ENCODE measurements at places on chromosomes 5 and 9.

- no peak for DNase-seq
Observed at GRCh38 chr5:80884086-80884813, 75.9 kb upstream of the RASGRF2 start.

GRCh38 chr9:121815084-121815483 is 163.7 kb downstream of the DAB2IP start:
- DNase-seq: no peak

GRCh38 chr9:16217943-16218701 is 652.3 kb downstream of the BNC2 start:
- no peak for DNase-seq

GRCh38 chr5:167821151-167821550 is 470.3 kb upstream of the WWC1 start:
- DNase-seq: no peak

DNA sequence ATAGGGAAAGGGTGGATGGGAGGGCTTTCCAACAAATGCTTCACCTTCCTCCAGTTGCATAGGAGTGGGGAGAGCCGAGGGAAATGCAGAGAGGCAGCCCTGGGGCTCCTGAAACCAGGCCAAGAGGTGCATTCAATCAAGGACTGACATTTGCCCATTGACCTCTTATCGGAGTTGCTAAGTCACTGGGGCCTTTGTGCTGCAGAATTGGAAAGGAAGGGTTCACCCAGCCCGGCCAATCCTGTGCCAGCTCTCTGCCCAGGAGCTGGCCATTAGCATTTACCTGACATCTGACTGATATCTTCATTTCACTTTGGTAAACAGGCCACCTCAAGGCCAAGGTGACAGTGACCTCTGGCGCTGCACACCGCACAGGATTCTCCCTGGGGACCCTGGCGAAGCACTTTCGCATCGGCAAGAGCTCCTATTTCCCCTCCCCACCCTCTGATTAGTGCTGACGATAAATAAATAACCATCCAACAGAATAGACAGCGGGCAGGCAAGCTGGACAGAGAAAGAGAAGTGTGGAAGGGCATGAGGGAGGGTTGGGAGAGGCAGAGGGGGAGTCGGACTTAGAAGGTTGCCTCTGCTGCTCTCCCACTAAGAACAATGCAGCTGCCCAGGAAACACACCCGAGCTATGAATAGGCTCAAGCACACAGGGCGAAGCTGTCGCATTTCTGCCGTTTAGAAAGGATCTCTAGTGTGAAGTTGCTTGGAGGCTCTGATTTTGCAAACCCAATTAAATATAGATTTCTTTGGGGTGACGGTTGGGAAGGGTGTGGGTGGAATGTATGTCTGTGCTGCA is 57.0 kb upstream of the BOD1 start:
- no peak for DNase-seq

- DNase-seq: no peak
Observed at GRCh38 chr5:67291066-67291465, 94.5 kb upstream of the CD180 start.

DNA sequence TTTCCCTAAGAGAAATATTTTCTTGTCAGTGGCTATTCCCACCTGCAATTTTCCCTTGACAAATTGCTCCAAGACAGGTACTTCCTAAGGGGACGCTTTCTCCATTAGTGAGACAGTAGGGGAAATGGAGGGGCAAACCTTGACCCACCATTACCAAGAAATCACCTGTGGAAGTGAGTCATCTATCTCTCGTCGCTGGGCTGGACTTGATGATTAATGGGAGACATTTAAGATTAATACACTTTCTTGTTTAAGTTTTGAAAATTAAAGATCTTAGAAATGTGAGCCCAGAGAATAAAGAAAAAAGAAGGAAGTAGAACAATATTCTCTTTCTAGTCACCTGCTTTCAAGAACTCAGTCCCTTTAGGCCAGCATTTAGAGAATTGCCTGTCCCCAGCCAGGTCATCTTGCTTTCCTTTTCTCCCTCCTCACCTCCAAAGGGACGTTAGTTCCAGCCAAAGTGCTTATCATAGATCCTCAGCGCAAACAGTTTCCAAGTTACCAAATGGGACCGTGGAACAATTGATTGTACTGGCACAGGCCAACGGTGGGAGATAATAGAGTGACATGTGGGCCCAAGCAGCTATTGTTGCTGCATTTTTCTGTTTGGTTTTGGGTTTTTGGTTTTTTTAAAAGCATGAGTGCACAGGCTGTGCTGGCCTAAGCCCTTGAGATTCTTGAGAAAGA is 284.4 kb downstream of the ENC1 start:
- no peak for DNase-seq

GRCh38 chr5:53357439-53357838 is 123.0 kb upstream of the FST start:
- no peak for DNase-seq

DNA sequence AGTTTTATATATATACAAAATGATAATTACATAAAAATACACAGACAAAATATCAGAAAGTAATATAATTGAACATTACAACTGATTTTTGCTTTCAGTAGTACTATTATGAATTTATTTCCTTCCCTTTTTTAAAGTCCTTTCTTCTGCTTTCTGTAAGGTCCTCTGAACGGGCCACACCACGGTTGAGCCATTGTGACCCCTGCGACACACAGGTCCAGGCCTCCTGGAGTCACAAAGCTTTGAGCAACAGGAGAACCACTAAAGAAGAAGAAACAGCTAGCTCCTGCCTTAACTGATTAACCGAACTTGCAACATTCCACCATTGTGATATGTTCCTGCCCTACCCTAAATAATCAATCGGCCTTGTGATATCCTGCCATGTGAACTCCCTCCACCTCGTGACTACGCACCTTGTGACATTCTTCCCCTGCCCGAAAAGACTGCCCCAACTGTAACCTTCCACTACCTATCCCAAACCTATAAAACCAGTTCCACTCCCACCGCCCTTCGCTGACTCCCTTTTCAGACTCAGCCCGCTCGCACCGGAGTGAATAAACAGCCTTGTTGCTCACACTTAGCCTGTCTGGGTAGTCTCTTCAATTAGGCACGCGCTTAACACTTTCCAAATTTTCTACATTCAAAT is 375.0 kb upstream of the RFX3 start:
- DNase-seq: no peak

- DNase-seq: no peak
Observed at GRCh38 chr5:168773226-168773625, 194.1 kb upstream of the PANK3 start.

GRCh38 chr9:134003237-134003636 is 11.1 kb upstream of the VAV2 start:
- DNase-seq: no peak

DNA sequence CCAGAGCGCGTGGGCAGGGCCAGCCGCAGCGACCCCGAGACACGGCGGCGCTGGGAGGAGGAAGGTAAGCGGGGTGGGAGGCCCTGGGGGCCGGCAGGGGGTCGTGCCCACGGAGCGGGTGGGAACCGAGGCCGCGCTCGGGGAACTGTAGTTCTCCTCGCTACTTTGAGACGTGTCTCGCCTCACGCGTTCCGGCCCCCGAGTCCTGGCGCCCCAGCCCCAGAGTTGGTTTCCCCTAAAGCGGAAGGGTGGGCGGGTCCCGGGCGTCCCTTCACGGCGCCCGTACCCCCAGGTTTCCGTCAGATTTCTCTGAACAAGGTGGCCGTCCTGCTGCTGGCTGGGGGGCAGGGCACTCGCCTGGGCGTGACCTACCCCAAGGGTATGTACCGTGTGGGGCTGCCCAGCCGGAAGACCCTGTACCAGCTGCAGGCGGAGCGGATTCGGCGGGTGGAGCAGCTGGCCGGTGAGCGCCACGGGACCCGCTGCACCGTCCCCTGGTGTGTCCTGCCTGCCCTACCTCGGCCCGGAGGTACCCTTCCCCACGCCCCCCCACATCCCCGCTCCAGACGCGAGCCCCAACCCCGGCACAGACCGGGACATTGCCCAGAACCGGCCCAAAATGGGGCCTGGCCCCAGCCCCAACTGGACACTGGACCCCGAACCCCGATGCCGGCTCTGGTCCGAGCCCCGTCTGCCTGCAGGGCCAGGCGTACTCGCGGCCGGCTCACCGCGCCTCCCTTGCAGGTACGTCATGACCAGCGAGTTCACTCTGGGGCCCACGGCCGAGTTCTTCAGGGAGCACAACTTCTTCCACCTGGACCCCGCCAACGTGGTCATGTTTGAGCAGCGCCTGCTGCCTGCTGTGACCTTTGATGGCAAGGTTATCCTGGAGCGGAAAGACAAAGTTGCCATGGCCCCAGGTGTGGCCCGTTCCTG is 709 bp downstream of the UAP1L1 start:
- no peak for DNase-seq

DNA sequence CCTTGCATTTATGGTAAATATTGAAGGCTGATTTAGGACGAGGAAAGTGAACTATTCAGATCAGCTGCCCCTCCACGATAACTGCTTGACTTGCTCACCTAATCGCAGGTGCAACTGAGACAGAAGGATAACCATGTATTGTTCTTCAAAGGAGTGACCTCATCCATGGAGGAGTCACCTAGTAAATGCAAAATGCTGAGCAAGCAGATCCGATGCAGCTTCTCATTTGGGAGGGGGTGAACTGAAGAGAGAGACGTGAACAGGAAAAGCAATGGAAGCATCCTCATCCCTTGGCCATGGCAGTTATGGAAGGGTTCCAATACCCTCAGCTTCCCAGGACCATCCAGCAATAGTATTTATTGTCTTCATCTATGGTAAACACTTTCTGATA is 47.5 kb downstream of the RASGRF2 start:
- no peak for DNase-seq

GRCh38 chr5:52999344-52999949 is 10.3 kb downstream of the ITGA2 start:
- no peak for DNase-seq

DNA sequence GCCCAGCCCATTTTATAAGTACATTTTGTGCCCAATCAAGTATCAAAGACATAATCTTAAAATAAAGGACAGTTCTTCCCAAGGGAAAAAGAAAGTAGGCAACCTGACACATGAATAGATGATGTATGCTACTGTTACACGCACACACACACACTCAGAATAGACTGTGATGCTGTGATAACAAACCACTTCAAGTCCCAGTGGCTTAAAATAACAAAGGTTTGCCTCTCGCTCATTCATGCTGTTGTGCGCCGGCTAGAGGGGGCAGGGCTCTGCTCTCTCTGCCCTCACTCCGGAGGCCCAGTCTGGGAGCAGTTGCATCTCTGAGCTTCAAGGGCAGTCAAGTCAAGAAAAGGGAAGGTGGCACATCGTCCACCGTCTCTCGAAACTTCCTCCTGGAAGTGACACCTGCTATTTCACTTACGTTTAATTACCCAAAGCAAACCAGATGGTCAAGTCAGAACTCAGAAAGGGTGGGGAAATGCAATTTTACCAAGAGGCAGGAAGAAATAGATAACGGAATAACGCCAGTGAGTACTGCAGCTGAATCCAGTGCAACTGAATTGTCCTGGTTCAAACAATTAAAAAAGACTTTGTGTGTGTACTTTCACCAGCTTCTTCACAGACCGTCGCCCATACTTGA is 43.3 kb downstream of the ANKRD33B start:
- DNase-seq: peak; percentile 76

DNA sequence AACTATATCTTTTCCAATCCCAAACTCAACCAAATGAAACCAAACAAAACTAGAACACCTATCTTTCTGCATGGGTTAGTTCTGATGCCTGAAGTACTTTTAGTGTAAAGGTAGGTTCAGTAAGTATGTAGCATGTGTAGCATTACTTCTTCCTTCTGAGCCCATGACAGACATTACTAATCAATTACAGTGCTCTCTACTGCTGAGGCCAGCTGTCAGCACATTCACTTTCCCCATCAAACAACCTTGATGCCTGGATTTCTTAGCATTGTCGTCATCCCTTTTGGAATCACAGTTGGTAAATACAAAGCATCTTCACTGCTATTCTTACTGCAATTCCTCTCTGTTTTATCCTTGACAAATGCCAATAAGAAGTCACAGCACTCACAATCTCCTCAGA is 103.2 kb downstream of the PTTG1 start:
- DNase-seq: no peak

DNA sequence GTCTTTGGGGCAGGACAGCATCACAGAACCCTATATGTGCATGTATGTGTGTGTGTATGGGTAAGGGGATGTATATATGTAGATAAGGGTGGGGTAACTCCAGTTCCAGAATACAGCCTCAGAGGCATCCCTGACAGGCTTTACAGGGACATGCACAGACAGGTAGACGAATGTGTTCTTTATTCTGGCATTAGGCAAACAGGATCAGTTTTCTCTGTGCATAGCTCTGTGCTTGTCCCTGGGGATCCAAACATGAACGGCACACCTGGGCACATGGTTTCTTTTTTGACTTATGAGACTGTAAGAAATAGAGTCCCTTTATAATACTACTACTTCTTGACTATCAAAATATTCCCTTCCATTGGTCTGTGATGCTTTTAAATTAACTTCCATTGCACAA is 120.6 kb downstream of the TRIO start:
- no peak for DNase-seq

GRCh38 chr5:35063414-35063813 is 15.7 kb upstream of the AGXT2 start:
- DNase-seq: no peak

DNA sequence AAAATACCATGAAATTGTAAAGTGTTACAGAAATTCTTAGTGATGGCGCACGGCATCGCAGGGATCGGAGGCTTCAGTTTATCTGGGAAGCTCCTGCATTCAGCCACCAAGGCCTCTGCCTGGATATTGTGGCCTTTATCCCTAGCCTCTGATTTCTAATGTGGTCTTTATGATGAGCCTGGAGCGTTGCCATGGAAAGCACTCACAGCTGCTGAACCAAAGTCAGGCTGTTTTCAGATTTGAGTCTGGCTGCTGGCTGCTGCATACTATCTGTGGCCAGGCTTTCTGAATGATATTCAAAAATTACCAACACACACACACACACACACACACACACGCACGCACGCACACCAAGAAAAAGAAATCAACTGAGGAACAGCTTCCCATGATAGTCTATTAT is 101.1 kb upstream of the ZNF366 start:
- DNase-seq: no peak

GRCh38 chr9:114362394-114362793 is 25.4 kb downstream of the AKNA start:
- DNase-seq: no peak

GRCh38 chr9:127837346-127837745 is 17.1 kb downstream of the ENG start:
- DNase-seq: no peak

GRCh38 chr9:14097666-14098415 is 216.1 kb downstream of the NFIB start:
- DNase-seq: no peak

- DNase-seq: no peak
Observed at GRCh38 chr5:176692839-176693476, 45.7 kb downstream of the TSPAN17 start.

Measured in Jurkat, Clone E6-1 (cell line).